ENCODE measurements at places on chromosomes 11 and 22.
A peak's percentile ranks its signal among the peaks of the same experiment; 100 is the strongest.

- DNase-seq = peak; percentile 95
- no peak overlapping the region for H3K27ac ChIP-seq
- no peak overlapping the region for H3K4me3 ChIP-seq
- H3K36me3 ChIP-seq = peaks cover 65% of the 10 kb centered on the region
- H3K4me1 ChIP-seq = peaks cover 7% of the 10 kb centered on the region
These were observed 22.3 kb downstream of the HPS4 start for GRCh38 chr22:26461188-26461810.

GRCh38 chr22:50587407-50587806 is 4.8 kb upstream of the CHKB start:
- no peak overlapping the region for H3K4me3 ChIP-seq
- no peaks in the 10 kb centered on the region for H3K36me3 ChIP-seq
- peaks cover 16% of the 10 kb centered on the region for H3K27me3 ChIP-seq
- DNase-seq = no peak
- H3K27ac ChIP-seq = no peak overlapping the region
- H3K4me1 ChIP-seq = peaks cover 4% of the 10 kb centered on the region

GRCh38 chr22:32308191-32308590 is 49.5 kb upstream of the RFPL3 start:
- H3K27me3 ChIP-seq = no peaks in the 10 kb centered on the region
- no peaks in the 10 kb centered on the region for H3K4me1 ChIP-seq
- no peaks in the 10 kb centered on the region for H3K36me3 ChIP-seq
- no peak overlapping the region for H3K27ac ChIP-seq
- DNase-seq = no peak

GRCh38 chr11:104873252-104873651 is 25.0 kb downstream of the CASP12 start:
- no peak overlapping the region for H3K4me3 ChIP-seq
- H3K4me1 ChIP-seq = no peaks in the 10 kb centered on the region
- no peaks in the 10 kb centered on the region for H3K36me3 ChIP-seq

DNA sequence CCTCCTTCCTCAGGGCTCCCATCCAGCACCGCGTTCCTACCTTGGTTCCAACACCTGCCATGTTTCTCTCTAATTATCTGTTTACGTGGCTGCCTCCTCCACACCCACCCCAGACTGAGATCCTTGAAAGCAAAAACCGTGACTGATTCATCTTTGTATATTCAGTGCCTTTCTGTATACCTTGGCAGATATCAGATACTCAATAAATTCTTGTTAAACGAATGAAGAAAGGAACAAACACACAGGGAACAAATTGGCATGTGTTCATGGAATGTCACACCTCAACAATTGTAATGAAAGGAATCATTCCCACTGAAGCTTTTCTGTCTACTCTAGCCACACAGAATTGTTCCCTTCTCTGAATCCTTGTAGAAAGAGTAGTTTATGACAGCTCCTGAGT is 20.4 kb upstream of the LRRC55 start:
- no peaks in the 10 kb centered on the region for H3K27me3 ChIP-seq
- no peaks in the 10 kb centered on the region for H3K36me3 ChIP-seq
- no peak for DNase-seq
- H3K27ac ChIP-seq = no peak overlapping the region

- DNase-seq = no peak
- H3K4me1 ChIP-seq = no peaks in the 10 kb centered on the region
- no peaks in the 10 kb centered on the region for H3K27me3 ChIP-seq
- H3K36me3 ChIP-seq = no peaks in the 10 kb centered on the region
- H3K4me3 ChIP-seq = no peak overlapping the region
- H3K27ac ChIP-seq = no peak overlapping the region
These were observed 227.5 kb downstream of the CTTN start for GRCh38 chr11:70625582-70626518.

DNA sequence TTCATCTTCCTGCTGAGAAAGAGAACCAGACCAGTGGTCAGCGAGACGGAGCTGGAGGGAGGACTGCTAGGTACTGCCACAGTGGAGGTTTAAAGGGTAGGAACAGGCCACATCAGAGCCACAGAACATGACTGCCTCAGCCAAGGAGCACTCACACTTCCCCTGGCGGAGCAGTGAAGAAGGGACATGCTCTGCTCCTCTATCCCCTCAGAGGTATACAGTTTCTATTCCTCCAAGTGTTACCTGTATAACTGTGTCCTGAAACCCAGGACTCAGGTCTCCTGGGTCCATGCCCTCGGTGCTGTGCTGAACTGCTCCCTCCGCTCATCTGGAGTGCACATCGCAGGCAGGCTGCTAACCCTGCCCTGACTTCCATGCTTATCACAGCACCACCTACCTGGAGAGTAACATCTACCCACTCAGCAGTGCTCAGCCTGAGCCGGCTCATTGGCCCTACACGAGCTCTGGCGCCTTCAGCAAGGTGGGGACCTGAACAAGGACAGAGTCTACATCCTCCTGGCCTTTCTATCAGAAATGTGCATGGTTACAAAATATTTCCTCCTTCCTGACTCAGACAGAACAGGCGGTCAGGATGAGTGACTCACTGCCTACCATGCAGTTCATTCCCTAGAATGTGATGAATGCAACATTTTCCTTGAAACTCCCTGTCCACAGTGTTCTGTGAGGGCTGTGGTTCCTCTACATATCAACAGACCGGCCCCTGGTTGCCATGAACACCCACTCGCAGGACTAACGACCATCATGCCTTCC is 52.9 kb downstream of the C11orf58 start:
- peaks cover 18% of the 10 kb centered on the region for H3K36me3 ChIP-seq
- no peak for DNase-seq
- peaks cover 9% of the 10 kb centered on the region for H3K4me1 ChIP-seq
- no peak overlapping the region for H3K27ac ChIP-seq
- H3K27me3 ChIP-seq = no peaks in the 10 kb centered on the region

DNA sequence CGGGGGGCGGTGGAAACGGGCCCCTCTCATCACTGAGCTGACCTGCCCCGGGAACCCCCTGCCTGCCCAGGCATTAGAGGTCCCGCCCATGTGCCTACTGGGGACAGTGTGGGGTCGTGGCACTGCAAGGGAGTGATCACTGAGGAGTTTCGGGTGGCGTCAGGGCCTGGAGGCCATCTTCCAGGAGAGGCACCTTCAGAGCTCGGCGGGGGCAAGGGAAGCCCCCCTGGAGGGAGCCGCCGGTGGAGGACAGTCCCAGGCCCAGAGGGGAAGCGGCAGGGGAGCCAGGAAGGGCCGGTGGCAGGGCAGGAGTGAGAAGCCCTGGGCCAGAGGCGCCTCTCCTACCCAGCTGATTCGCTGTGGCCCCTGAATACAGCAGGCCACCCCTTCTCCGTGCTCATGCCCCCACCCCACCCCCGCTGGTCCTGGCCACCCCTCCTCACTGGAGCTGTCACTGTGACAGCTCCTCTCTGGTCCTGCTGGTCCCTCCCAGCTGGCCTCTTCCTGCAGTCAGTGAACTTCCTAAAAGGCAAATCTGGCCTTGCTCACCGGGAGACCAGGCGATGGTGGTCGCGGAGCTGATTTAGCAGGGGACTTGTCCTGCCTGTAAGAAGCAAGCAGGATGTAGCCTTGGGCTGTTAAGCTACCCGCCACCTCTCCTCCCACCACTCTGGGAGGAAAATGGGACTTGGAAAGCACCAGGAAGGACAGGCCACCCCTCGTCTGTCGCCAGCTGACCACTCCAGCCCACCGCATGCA is 2.0 kb upstream of the MAPK11 start:
- H3K36me3 ChIP-seq = peaks cover 11% of the 10 kb centered on the region
- H3K27me3 ChIP-seq = peaks cover 36% of the 10 kb centered on the region
- no peak overlapping the region for H3K4me3 ChIP-seq
- H3K27ac ChIP-seq = no peak overlapping the region
- H3K4me1 ChIP-seq = peaks cover 5% of the 10 kb centered on the region

DNA sequence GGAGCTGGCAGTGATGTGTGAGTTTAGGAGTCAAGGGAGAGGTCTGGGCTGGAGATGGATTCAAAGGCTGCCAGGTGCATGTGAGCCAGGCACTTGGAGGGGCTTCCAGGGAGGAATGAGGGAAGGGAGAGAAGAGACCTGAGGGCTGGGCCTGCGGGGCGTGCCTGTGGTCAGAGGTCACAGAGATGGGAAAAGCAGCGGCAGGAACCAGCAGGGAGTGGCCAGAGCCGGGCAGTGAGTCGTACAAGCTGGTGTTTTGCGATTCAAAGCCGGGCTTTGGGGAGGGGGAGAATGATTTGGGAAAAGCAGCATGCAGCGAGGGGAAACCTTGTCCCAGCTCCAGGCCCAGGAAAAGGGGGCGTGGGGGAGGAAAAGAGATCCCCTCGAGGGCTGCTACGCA is 96.9 kb upstream of the RTL6 start:
- no peaks in the 10 kb centered on the region for H3K36me3 ChIP-seq
- H3K27ac ChIP-seq = no peak overlapping the region
- no peaks in the 10 kb centered on the region for H3K27me3 ChIP-seq
- no peaks in the 10 kb centered on the region for H3K4me1 ChIP-seq
- no peak for DNase-seq
